ENCODE measurements at places on chromosomes 1 and 21.

GRCh38 chr21:33518899-33519298 lies 23.0 kb downstream of the GART start:
- DNase-seq: no peak

DNA sequence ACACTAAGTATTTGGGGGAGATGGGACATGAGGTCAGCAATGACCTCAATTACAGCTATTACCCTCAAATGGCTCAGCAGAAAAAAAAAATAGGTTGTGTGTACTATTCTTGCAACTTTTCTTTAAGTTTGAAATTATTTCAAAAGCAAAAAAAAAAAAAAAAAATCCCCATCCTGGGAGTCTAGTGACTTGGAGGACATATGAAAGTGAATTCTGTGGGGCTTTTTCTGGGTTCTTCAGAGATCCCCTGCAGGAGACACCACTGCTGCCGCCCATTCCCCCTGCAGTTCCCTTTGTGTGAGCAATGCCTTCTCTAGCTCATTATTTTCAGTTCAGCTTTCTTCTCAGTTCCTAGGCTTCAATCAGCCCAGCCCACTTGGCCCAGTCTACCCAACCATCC lies 16.7 kb downstream of the HSD11B1 start:
- DNase-seq: no peak

- no peak for DNase-seq
These were observed 25.8 kb downstream of the CDC7 start for GRCh38 chr1:91526496-91526895.

DNA sequence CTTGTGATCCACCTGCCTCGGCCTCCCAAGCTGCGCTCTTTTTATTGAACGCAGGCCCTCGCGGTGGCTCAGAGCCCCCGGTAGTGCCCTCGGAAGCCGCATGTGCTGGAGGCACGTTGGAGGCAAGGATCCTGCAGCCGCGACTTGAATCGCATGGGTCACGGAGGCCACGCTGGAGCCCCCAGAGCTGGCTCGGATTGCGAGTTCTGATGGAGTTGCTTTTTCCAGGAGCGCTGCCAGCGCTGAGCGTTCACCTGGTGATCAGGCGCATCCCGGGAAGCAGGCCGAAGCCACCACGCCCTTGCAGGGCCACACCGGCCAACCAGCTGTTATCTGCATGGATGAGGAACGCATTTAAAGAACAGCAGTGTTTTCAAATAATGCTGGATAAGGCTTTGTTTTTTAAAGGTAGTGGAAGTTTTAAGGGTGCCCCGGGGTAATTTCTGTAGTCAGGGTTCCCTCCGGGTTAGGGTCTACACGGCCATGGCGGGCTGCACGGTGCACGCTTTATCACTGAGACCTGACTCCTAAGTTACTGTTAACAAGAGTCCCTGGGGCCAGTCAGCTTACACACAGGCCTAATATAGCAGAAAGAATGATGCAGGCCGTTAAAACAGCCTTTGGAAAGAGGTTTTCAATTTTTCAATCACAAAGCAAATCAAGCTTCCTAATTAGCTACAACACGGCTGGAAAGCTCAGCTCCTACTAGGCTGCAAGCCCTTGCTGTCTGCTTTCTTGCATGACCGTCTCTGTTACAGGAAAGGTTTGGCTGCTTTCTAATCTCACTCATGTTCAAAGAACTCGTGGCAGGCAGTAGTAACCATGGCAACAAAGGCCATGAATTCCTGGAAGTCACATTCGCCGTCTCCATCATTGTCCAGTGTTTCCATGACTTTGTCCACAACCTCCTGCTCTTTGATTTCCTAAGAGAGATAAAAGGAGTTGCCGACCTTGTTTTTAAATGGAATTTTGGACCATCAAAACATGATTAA lies 6.0 kb downstream of the S100B start:
- DNase-seq: no peak
